CD4-positive, alpha-beta T cell treated with Interleukin-12 subunit alpha and Interleukin-12 subunit beta, for 1 hour (primary cell): ENCODE measurements at places on chromosomes 2 and 18.

- DNase-seq, result peak; percentile 8
These were observed 7.0 kb upstream of the TYMS start for GRCh38 chr18:650428-650858.

DNA sequence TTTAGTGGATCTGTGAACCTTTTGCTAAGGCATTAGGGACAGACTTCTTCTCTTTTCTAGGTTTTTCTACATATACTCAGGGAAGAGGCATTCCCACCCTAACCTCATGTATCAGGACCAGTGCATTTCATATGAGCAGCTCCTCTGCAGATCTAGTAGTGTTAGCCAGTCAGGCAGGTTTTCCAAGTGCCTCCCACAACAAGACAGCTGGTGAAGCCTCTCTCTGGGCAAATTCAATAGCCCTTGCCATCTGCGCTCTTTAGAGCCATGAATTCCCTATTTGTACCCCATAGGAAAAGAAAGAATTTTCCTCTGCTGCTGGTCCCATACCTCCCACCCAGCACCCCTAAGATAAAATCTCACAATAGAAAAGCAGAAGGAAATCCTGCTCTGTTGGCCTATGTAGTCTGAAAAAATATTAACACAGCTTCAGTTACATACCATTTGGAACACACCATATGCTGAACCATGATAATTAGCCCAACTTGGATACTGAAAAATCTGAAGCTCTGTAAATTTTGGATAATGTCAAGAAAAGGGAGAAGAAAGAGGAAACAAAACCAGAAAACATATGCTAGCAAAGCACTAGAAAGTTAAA lies 1354.6 kb upstream of the NRXN1 start:
- no peak for DNase-seq

GRCh38 chr2:190802129-190802528 lies 78.5 kb upstream of the GLS start:
- DNase-seq, result no peak

- no peak for DNase-seq
These were observed 20.1 kb upstream of the PTH2R start for GRCh38 chr2:208386541-208386940.

- no peak for DNase-seq
These were observed 594 bp upstream of the NGEF start for GRCh38 chr2:233013650-233014049.

DNA sequence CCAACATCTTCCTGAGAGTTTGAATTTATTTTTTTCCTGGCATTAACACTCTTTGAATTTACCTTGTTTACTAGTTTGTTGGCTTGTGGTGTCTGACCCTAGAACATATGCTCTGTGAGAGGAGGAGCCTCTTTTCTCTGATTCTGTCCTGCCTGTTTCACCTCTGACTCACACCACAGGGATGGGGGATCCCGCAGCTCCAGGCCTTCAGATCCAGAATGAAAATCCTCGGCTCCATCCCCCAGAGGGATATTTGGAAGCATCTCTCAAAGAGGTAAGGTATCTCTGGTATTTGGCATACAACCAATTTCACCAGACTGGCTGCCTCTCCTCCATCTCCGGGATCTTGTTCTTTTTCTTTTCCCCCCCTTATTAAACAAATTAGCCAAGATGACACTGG lies 104.7 kb downstream of the GPR39 start:
- DNase-seq, result no peak

DNA sequence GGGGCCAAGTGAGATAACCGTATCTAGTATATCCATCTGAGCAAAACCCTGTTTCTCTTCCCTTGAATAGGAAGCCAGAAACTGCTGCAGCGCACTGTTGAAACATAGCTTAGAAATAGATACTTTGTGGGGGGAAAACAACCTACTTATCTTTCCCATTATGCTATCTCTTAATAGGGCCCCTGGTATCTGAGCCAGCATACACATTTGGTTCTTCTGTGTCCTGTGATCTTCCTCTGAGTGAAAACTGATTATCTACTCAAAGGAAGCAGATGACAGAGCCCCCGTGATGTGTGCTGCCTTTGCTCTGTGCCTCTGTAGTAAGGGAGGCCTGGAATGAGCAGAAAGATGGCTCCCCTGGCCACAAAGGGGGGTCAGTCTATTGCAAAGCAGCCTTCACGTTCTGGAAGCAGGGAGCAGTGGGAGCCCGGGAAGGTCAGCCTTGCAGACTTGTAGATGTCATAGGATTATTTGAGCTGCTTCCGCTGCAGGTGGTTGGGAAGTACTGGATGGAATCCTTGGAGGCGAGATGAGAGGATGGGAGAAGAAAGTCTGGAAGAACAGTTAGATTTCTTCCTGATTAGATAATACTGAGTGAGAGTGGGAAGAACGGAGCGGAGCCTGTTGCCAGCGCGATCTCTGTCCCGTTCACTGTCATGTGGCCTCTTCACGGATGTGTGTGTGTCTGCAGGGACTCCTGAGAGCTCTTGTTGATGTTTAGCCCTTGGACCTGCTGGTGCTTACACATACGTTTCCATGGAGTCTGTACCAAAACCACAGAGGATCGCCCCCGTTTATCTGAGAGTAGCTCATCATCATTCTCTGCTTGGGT lies 150.1 kb downstream of the AGAP1 start:
- no peak for DNase-seq

- no peak for DNase-seq
These were observed 135.6 kb upstream of the LGALSL start for GRCh38 chr2:64318476-64318748.

DNA sequence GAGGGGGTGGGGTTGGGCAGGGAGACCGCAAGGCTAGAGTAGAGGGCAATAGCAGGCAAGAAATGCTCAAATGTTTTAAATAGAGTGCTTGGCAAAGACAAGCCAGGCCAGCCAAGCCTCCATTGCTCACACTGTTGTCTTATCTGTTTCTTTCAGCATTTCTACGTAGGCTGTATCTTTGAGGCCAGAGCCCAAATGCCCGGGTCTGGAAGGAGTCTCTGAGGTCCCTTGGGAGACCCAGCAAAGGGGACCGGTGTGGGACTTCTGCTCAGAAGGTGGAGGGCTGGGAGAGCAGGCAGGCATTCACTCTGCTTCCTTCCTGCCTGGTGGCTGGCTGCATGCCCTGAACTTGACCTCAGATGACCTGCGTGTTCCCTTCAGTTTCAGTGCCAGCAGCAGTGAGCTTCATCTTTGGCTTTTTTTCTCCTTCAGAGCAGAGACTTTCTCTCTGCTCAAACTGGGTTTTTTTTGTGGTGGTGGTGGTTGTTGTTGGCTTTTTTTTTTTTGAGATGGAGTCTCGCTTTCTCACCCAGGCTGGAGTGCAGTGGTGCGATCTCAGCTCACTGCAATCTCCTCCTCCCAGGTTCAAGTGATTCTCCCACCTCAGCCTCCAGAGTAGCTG lies 13.7 kb upstream of the TET3 start:
- peak; percentile 75 for DNase-seq

DNA sequence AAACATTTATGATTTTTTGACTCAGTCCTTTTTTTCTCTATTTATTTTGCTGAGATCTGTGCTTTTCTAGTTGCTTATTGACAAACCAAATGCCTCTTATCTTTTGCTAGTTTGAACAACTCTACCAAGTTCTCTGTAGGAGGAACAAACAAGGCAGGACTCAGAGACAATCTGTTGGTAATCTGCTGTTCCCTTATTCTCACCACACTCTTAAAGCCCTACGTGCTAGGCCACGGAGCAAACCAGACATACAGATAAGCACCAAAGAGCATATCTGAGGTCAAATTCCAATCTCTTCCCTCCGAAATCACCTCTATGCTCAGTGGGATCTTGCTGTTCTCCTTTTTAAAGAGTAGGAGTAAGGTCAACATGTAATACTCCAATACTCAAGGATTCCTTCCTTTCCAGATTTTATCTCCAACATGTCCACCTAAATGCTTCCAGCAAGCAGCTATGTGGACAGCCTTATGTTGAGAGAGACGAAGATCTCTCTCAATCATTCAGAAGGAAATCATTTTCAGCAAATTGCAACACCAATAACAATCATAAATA lies 18.4 kb downstream of the FN1 start:
- DNase-seq, result no peak

DNA sequence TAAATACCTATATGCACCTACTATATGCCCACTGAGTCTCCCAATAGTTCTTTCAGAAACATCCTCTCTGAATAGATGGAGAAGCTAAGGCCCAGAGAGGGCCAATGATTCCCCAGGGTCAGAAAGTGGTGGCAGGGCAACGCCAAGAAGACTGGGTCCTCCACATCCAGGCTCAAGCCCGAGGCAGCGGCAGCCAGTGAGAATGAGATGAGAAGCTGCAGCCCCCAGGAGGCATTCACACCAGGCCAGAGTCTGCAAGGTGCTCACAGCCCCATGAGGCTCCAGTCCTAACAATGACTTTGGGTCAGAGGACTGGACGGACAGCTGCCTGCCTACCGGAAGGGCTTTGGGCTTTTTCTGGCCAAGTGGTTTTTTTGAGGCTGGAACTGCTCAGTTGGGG lies 3.5 kb downstream of the TEX261 start:
- DNase-seq, result no peak

- DNase-seq, result no peak
These were observed 64.8 kb upstream of the RBM44 start for GRCh38 chr2:237733677-237734300.

DNA sequence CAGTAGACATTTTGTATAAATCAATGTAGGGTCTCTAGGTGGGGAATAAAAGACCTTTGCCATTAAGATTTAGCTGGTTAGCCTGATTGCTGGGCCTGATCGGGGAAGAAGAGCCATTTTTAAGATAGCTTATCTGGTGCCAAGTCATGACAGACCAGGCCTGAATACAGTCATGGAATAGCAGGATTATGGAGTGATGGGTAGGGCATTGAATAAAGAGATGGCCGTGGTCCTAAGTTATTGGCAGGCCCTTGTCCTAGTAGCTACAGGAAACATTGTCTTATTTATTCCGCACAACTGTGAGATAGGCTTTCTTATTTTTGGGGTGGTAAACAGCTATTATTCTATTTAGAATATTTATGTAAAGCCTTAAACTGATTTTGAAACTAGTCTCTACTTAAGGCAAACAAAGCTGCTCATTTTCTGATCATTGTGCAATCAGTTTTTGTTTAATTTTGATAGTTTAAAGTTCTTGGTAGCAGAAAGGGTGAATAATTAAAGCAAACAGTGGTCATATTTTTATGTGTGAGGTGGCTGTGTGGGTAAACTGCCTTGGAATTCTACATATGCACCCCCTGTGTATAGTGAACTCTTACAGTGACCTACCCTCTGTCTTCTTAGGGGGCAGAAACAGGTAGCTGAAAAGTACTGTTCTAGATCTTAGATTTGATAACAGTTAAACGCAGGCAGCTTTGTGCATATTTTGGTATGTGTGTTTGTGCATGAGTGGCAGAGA lies 22.6 kb downstream of the ZNF236 start:
- DNase-seq, result no peak

DNA sequence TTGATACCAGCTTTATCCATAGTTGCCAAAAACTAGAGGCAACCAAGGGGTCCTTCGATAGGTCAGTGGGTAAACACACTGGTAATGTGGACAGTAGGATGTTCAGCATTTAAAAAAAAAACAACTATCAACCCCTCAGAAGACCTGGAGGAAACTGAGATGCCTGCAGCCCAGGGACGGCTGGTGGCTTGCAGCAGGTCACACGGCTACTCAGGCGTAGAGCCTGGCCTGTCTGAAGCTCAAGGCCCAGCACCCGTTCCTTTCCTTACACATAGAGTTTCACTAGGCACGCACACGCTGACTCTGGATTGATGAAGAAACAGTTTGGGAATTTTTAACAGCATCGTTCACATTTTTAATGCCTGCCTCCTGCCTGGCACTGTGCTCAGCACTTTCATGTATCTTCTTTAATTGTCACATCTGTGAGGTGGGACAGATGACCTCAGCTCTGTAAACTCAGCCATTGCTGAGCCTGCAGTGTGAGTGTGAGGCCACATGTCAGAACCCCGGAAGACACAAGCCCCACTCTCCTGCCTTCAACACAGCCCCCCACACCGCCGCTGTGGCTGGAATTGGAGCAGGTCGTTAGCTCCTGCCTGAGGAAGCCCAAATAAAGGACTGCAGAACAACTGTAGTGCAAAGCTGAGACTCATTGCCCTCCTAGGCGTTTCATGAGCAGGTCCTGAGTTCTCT lies 40.7 kb downstream of the TRAPPC12 start:
- DNase-seq, result no peak
